ENCODE measurements at places on chromosomes 1 and 21.

- DNase-seq: peak; percentile 56
Observed at GRCh38 chr1:155320661-155321617, at the start of gene RUSC1. Gene RUSC1, plus strand, starts transcription at chr1:155320894. Its CDS starts 880 bp downstream, at chr1:155321774.

GRCh38 chr21:15703932-15704331, 25.9 kb upstream of the USP25 start:
- DNase-seq: no peak

GRCh38 chr1:206468571-206468970, 1.7 kb upstream of the IKBKE start:
- no peak for DNase-seq

DNA sequence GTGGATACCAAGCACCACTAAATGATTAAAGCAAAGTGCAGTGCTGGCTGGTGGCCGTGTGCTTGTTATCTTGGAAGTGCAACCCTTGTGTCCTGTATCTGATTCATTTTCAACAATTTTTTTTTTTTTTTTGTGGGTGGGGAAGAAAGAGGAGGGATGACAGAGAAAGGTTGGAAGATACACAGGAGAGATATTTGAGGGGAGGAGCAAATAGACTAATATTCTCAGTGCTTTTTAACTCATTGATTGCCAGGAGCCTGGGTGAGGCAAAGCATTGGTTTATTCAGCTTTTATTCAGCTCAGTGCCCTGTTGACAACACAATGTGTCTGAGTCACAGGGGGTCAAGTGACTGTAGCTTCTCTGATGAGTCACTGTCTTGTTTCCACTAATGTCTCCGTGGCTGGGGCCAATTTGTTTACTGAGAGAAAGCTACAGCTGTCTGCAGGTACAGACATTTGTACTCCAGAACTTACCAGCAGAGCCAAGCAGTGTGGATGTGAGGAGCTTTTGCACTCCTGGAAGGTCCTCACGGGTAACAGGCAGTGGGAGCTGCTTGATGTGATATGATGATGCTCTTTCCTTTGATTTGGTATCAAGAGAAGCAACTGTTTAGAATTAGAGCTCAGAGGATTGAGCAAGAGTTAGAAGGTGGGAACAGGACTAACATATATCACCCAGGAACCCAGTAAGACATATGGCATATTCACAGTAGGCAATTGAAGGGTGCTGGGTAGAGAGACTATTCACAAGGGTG, 23.6 kb upstream of the DNM3 start:
- peak; percentile 47 for DNase-seq

DNA sequence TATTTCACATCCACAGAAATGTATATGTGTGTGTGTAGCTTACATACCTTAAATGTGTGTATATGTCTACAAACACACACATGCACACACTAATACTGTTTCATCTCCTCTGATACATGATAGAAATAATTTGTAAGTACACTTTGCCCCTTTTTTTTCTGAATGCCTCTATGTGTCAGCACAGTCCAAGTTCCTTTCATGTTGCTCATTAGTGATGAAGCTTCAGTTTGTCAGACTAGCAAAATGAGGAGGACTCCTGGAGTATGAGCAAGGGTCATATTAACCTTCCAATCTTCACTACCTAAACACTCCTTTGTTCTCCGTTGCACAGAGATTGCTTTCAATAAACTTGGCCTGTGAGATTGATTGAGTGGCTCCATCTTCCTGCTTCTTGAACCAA, 935.4 kb downstream of the MRPL39 start:
- no peak for DNase-seq

DNA sequence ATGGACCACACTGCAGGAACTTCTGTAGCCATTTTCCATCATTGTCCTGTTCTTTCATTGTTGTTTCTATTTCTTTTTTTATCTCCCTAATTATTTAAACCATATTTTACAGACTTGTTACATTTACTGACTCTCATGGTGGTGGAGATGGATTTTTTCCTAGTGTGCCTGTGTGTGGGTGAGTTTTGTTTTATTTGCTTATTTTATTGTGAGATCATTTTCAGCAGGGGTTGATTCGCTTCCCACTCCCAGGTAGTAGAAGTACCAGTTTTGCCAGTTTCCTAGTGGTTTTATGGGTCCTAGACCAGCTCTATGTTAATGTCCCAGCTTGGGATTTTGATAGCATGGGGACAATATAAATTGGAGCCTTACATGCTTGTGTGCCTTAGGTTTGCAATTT, 80.0 kb upstream of the BACH1 start:
- no peak for DNase-seq

GRCh38 chr1:43970502-43970901, 692 bp downstream of the DPH2 start:
- no peak for DNase-seq
